Tongue (tissue), 3 donors: ENCODE measurements at places on chromosomes 4 and X.

DNA sequence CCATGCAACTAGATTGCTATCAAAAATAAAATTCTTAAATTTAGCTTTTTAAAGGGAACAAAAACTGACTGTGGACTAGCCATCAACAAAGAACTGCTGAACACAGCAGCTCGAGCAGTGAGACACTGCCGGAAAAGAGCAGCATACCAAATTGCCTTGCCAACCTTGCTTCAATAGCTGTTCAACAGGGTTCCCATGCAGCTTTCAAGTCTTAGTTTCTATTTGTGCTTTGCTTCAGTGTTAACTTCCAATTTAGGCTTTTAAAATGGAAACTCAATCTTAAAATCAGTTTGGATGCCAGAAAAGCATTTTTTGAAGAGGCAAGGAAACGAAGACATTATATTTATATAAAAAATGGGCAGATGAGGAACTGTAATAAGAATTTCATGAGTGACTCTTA is 463.4 kb upstream of the MAGEB18 start:
- DNase-seq, result no peak

- DNase-seq, result no peak
Measured at GRCh38 chrX:439719-440118, 53.0 kb upstream of the PPP2R3B start.

- no peak for DNase-seq
Measured at GRCh38 chrX:118418811-118419251, 72.9 kb downstream of the WDR44 start.

- no peak for DNase-seq
Measured at GRCh38 chr4:173807347-173807746, 277.3 kb upstream of the HAND2 start.

GRCh38 chrX:32118832-32119231 is 1047.0 kb upstream of the FTHL17 start:
- no peak for DNase-seq

- DNase-seq, result no peak
Measured at GRCh38 chr4:114271031-114271430, 291.6 kb upstream of the ARSJ start.

- DNase-seq, result no peak
Measured at GRCh38 chrX:63530654-63531053, 179.5 kb upstream of the SPIN4 start.

DNA sequence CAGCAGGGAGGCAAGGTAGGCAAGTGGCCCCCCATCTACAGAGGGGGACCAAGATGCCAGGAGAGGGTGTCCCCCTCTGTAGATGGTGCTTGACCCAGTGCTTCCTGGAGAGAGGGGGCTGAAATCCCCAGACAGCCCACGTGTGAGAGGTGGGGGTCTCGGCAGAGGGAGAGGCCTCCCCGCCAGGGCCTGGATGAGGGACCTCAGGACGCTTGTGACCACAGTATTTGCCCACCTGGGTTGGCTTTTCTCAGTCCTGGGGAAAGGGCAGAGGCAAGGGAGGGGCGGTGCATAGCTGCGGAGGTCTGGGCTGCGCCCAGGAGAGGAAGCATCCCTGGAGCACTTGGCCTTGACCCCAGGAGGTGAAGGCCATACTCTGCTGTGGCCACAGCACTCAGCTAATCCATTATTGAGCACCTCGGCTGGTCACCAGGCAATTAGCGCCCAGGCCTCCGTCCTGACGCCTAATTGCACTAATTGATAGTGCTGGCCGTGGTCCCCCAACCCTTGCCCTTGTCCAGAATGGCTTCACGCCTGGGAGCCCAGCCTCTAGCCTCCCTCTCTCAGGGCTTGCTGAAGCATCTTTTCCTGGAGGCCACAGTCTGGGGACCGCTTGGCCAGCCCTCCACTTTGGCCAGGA is 30.7 kb downstream of the HMX1 start:
- DNase-seq, result no peak

GRCh38 chrX:133258481-133258880 is 40.3 kb upstream of the TFDP3 start:
- no peak for DNase-seq

GRCh38 chr4:110898290-110898689 is 275.4 kb upstream of the PITX2 start:
- DNase-seq, result no peak

DNA sequence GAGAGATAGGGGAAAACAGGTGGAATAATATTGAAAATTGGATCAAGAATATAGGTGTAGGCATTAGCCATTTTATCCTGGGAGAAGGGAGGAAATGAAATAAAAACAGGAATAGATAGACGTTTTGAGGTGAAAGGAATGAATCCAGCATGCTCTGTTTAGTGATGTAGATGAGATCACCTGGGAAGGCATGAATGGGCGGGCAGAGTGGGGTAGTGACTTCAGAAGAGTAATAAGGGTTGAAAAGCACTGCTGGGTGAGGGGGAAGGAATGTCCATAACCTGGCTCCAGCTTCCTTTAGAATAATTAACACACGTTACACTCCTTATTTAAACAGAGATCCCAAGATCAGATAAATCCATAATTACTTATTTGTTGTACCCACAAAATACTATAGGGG is 191.1 kb upstream of the ANXA3 start:
- DNase-seq, result no peak

- peak; percentile 23 for DNase-seq
Measured at GRCh38 chr4:81881855-81882621, 410.3 kb upstream of the RASGEF1B start.

GRCh38 chr4:80154545-80154933 is 42.8 kb upstream of the PRDM8 start:
- DNase-seq, result peak; percentile 33

DNA sequence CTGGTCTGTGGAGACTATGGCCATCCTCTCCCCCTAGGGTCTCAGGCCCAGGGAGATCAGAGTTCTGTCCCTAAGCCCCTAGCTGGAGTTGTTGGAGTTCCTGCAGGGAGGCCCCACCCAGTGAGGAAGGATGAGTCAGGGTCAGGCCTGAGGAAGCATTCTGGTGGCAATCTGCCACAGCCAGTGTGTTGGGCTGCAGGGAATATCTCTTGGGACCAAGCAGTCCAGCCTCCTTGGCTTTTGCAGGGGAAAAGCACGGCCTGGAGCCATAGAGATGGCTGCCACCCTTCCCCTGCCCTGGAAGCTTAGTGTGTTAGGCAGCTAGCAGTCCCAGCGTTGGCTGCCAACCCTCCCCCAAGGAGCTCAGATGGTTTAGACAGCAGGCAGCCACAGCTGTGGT is 202.4 kb downstream of the RTL9 start:
- no peak for DNase-seq

GRCh38 chrX:74015379-74016019 is 288.5 kb upstream of the ZCCHC13 start:
- peak; percentile 66 for DNase-seq

DNA sequence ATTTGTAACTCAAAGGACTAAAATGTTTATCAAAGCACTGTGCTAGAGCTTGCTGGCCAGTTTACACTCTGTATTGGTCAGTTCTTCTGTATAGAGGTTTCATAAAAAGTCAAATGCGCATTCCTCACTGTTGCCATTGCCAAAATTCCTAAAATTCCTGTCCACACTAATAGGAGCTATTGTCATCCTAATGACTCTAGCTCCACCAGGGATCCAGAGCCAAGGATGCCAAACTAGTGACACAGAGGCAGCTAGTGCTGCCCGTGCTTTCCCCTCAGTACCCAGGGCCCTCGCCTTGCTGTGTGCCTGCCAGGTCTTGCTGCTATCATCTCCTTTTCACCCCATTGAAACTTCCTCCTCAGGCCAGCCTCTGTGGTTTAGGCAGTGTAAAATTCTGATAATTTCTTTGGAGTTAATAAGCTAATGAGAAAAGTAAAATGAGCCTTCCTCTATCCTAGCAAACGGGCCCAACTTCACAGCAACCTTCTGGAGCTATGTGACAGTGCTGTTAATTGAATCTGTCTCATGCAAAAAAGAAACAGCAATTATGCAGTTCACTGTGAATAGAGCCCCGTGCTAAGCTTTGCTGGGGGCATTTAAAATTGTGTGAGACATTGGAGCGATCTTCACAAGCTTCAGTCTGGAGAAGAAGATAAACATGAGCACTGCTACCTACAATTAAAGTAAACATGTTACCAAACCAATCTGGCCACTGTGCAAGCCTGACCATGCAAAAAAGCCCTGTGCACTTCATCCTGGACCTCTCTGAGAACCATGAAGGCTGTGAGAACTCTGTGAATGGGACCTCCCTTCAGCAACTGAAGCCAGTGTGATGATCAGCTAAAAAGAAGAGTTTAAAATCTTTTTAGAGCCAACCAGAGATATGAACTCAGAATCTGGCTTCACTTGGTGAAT is 43.1 kb upstream of the FGF2 start:
- DNase-seq, result peak; percentile 57

- DNase-seq, result peak; percentile 20
Measured at GRCh38 chr4:78599931-78600375, 48.4 kb downstream of the ANXA3 start.

DNA sequence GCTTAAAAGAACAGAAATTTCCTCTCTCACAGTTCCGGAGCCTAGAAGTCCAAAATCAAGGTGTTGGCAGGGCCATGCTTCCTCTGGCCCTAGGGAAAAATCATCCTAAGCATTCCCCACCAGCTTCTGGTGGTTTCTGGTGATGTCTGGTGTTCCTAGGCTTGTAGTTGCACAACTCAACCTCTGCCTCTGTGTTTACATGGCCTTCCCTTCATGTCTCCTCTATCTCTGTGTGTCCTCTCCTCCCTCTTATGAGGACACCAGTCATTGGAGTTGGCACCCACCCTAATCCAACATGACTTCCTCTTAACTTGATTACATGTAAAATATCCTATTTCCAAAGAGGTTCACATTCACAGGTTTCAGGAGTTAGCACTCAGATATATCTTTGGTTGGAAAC is 15.4 kb downstream of the LRP2BP start:
- DNase-seq, result no peak

- DNase-seq, result no peak
Measured at GRCh38 chr4:38670939-38671591, 7.1 kb downstream of the KLF3 start.

DNA sequence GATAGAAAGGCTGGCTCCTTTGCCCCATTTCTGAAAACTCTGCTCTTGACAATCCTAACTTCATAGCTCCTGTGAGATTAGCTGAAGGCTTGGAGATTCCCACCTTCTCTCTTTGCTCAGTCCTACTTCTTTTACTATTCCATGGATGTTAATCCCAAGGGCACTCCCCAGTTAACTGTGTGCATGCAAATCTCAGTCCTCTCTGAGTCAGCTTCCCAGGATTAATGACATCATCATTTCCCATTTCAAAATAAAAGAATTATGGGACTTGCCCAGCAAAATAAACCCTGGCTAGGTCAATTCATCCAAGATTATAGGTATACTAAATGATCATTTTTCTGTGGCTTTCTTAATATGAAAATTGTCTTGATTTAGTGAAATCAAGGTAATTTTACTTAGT is 328.6 kb upstream of the NR3C2 start:
- no peak for DNase-seq

DNA sequence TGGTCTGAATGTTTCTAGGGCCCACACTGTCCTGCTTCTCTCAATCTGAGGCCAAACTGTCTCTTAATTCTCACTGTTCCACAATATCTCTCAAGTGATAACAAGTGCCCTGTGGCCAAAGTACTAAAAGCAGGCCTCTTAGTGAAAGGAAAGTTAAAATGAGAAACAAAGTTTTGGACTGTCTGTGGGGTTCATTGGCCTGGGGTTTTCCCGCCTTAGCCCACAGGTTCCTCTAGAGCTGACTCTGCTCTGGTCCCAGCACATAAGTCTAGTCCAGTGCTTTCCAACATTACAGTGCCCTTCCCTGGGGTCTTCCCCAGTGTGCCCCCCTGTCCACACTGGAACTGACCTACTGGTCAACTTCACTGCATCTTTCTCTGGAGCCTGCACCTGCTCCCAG is 6.3 kb downstream of the MAGEB1 start:
- no peak for DNase-seq

DNA sequence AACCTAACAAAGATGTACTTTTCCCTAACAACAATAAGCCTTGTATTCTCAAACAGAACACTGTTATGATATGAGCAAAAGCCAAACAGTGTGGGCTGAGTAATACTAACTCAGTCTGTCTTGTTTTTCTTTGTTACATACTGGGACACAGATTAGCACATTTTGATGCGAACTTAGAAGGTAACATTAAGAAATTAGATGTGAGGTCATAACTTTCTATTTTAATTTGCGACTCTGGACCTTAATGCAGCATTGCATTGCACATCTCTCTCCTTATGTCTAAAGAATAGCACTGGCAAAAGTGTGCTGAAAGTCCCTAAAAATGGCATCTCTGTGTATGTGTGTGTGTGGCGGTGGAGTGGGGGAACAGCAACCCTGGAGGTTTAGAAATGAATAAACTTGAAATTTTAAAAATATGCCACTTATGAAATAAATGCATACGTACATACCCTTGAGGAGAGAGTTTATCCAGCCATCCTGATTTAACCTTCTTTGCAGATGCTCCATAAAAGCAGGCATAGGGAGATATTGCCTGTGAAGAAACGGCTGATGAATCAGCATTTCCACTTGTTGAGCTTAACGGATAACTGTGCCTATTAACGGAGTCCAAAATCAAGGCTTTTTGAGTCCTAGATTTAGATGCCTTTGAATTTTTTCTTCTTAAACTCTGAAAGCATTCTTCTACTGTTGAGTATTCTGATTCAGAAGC is 34.2 kb downstream of the ARAP2 start:
- no peak for DNase-seq

DNA sequence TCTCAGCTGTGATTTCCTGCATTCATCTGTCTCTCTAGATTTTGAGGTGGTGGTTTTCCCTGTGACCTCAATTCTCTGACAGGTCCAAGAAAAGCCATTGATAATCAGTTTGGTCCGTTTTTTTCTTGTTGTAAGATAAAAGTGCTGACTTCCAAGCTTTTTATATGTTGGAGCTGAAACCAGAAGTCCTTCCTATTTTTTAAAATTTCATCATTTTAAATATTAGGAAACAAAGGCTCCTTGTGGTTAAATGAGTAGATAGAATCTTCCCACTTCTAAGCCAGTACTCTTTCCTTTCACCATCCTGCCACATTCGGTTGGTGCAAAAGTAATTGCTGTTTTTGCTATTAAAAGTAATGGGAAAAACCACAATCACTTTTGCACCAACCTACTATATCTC is 18.3 kb downstream of the RNF175 start:
- no peak for DNase-seq

DNA sequence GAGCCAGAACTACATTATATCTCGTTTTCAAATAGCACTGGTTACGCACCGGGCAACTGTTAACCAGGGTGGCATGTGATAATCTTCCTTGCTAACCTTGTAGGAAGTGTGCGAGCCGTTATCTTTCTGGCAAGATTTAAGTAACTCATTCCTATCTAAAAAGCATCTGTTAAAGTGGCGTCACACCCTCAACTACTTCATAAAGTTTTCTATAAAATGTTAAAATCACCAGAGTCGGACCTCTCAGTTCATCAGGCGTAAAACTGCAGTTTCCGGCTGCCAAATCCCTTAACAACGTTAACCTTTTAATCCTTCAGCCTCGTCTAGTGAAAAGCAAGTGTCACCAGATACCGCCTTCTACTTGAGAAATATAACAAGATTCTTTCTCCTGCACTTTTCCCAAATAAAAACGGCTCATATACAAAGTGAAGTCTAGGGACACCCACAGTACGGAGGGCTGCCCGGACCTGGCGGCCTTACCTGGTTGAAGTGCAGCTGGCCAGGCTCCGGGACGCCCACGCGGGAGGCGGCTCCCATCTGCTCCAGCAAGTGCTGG is 1.2 kb downstream of the SLC39A8 start:
- DNase-seq, result no peak
